NB4 (cell line): ENCODE measurements at places on chromosomes 11 and 22.

DNA sequence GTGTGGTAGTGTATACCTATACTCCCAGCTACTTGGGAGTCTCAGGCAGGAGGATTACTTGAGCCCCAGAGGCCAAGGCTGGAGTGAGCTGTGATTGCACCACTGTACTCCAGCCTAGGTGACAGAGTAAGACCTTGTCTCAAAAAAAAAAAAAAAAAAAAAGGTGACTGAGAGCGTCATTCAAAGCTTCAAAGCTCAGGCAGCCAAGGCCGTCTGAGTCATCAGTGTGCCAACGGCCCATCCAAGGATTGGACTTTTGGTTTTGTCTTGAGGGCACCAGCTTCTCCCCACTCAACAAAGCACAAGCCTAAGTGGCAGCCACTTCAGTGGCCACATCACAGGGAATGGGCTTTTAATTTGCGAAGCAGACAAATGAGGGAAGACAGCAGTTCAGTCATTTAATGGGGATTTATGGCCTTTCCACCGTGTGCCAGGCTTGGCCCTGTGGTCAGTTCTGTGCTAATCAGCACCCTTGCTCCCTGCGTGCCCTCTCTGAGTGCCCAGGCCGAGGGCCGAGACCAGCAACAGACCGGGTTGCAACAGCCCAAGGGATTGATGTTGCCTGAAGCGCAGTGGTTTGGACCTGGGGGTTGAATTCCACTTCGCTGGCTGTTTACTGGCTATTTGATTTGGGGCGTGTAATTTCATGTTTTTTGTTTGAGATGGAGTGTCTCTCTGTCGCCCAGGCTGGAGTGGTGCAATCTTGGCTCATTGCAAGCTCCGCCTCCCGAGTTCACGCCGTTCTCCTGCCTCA lies 30.2 kb upstream of the CRYBB3 start:
- no peak for DNase-seq

GRCh38 chr11:102155676-102156075 lies 45.4 kb downstream of the YAP1 start:
- DNase-seq, result no peak

DNA sequence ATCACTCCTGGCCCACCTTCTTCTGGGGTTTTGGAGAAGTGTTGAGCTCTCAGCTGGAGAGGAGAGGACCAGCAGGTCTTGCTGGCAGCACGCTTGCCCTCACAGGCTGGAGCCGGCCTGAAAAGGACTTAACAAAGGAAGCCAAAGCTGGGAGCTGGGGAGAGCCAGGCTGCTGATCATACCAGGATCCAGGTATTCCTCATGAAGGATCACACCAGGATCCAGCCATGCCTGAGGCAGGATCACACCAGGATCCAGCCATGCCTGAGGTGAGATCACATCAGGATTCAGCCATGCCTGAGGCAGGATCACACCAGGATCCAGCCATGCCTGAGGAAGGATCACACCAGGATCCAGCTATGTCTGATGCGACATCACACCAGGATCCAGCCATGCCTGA lies 17.0 kb downstream of the MRGPRD start:
- no peak for DNase-seq

GRCh38 chr11:123484448-123484847 lies 54.4 kb downstream of the GRAMD1B start:
- no peak for DNase-seq

DNA sequence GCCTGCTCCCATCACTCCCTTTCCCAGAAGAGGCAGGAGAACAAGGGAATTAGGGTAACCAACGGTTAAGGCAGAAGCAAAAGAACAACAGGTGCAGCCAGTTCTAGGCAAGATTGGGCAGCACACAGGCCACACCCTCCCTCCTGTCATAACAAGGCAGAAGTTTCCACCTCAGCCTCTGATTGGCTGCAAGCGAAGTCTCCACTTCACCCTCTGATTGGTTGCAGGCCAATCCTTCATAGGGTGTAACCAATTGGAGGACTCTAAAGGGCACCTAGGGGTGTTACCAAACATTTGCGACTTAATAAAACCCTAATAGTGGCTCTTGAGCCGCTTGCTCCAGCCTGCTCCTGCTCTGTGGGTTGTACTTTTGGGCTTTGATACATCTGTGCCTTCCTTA lies 153.8 kb downstream of the CACNA1I start:
- DNase-seq, result peak; percentile 16

GRCh38 chr11:121626980-121627379 lies 174.2 kb upstream of the SORL1-AS1 start:
- no peak for DNase-seq

DNA sequence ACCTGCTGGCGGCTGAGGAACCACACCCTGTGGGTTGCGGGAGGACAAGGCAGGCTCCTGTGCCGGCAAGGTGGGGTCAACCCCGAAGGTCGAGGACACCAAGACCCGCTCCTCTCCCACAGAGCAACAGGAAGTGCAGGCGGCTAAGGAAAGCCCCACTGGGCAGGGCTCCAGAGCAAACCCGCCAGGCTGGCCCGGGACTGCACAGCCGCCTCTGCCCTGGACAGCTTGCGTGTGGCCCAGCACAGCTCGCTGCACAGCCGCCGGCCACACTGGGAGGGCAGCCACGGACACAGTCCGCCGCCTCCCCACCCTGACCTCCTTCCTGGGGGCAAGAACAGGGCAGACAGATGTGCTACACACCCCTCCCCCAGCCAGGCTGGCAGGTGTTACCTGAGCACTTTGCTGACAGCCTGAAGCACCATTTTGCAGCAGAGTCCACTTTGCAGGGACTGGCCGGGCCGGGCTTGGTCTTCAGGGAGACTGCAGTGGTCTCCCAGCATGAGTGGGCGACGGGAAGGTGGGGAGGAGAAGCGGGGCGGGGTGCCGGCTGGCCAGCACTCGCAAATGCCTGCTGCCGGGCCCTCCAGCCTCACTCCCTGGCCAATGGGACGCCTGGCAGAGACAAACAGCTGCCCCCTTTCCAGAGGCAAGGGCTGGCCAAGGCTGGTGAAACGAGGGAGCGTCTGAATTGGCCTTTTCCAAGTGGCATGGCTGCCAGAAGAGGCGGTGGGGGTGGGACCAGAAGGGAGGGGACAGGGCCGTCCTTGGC lies at the start of gene MOB2:
TSS of gene MOB2 (minus strand) at position 726 of the 772 bp plus-strand sequence. CDS start at position 503, 223 bp downstream.
- DNase-seq, result no peak

- DNase-seq, result no peak
These were observed 72.9 kb upstream of the ATXN10 start for GRCh38 chr22:45598596-45599217.

DNA sequence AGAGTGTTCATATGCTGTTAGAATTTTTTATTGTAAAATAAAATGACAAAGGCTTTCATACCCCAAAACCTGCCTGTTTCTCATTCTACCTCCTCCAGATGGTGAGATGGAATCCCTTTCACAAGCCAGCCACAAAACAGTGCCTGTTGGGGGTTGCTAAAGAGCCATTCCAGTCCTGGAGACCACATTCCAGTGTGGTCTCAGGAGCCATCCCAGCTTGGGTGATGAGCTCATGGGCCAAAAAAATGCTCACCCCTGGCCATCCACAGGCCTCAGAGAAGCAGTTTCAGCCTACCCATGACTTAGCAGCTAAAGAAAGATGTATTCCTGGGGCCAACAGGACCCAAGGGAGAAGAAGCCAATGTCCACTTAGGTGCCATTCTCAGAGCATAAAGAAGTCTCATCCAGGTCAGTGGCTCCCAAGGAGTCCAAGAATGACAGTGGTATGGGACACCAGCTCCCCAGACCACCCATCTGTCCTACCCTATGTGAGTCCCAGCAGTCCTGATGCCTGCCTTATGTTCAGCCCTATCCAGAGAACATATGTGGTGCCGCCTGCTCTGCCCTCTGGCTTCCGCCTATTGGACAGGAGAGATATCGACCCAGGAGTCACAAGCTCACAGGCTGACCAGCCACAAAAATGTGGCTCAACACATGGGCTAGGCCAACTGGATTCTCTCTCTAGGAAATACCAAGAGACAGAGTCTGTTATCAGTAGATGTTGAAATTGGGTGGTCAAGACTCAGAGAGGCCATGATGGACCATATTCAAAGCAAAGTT lies 26.4 kb downstream of the C11orf91 start:
- no peak for DNase-seq

DNA sequence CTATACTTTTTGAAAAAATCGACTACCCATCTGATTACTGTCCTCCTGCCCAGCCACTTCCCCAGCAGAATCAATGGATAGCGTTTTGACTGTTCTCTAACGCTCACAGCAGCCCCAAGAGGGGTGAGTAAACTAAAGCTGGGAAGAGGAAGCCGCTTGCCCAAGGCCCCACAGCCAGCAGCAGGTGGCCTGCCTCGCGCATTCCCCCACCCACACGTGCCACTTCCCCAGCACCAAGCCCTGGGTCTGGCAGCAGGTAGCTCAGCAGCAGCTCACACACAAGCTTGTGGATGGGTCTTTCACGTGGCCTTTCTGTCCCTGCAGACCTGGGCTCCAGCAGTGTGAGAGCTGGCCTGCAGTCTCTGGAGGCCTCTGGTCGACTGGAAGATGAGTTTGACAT lies 34.3 kb downstream of the TOM1 start:
- DNase-seq, result peak; percentile 90

- DNase-seq, result no peak
These were observed 61.6 kb downstream of the PPP6R3 start for GRCh38 chr11:68521969-68522652.

- no peak for DNase-seq
These were observed 67.4 kb downstream of the MICAL2 start for GRCh38 chr11:12177739-12178338.

DNA sequence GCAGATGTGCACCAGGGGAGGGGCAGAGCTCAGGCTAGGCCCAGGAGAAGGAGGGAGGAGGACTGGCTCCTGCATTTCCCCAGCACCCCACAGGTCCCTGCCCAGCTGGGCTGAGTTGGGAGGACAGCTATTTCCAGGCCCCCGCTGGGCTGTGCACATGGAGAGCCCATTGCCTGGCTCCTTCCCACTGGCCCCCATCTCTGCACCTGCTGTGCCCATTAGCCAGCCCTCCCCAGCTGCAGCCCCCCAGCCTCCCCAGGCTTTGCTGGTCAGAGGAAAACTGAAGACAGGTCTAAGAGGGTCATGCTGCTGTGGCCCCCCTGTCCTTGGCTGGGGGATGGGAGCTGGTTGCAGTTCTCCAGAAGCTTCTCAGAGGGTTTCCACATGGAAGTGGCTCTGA lies 81.8 kb upstream of the SHANK2 start:
- DNase-seq, result no peak

DNA sequence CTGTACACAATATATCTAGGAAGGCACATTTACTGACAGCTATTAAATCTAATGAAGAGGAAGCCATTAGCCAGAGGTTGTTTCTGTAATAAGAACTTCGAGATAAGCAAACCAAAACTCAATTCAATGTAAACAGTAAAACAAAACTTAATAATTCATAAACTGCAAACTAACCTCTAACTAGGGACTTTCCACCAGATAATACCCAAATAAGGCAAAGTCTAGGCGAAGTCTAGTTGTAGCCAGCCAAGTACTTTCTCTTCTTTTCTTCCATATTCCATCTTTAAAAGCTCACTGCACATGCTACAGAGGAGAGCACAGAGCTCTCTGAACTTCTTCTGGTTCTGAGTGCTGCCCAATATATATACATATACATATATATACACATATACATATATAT lies 229.9 kb upstream of the ANO5 start:
- DNase-seq, result no peak

DNA sequence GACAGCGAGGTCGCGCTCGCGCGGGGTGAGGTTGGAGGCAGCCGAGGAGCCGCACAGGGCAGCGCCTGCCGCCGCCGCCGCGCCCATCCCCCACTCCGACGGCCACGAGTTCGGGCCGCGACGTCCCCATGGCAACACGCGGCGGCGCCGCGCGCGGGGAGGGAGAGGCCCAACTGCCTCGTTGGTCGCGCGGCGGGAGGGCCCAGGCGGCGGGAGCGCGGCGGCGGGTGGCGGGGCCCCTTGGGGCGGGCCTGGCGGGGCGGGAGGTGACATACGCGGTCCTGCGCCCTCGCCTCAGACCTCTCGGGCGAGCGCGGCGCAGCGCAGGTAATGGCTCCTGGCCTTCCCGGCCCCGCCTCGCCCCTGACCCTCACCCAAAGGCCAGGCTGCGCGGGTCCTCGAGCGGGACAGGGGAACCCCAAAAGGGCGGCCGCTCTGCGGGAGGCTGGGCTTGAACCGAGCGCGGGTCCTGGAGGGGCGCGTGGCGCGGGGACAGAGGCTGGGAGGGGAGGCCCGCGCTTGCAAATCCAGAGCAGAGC lies at the start of gene DEUP1:
TSS of gene DEUP1 (plus strand) at position 297 of the 539 bp plus-strand sequence. CDS start 1,518 bp downstream, outside the sequence.
- no peak for DNase-seq
